Right lung (tissue), 10 donors: ENCODE measurements at places on chromosomes 13 and 19.

DNA sequence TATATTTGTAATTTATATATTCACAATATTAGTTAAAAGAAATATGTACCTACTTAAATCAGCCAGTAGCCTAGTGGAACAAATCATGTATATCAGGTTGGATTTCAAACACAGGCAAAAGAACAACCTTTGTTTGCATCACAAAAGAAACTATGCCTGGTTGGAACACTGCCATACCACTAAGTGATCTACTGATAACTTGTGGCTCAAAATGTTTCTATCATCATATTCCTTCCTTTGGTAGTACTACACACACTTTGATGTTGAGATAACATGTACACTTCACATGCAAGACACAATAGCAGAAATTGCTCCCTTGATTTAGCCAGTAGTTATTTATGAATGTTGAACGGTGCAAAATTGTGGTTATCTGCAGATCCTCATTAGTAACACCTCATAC lies 146.0 kb upstream of the GPC6 start:
- DNase-seq = no peak

GRCh38 chr19:1384085-1384462 lies 367 bp downstream of the NDUFS7 start:
- DNase-seq = no peak

DNA sequence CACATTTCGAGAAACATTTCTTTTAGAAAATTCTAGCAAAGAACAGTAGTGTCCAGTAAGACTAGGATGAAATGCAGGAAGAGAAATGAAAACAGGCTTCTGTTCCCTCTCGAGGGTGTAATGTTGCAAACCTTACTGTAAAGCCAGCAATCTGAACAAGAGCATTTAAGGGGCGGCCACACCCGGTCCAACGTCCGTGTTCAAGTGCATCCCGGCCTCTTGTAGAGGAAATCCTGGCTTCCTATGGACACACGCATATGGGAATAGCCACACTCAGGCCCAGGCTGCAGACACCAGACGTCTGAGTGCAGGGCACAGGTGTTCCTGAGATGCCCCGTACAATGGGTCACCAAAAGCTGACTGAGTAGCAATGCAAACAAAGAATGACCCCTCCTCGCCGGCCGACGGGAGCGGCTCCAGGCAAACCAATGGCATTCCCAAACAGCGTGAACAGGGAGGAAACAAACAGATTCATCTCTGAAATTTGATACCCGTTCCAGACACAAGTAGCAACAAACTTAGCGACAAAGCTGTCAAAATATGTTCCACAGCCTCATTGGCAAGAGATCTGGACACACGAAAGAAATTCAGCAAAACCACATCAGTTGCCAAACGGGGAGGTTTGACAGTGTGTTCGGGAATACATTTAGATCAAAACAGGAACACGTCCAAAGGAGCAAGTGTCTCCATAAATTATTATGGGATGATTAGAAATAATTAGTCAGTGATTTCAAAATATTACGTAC lies 278.6 kb upstream of the TSHZ3 start:
- no peak for DNase-seq

DNA sequence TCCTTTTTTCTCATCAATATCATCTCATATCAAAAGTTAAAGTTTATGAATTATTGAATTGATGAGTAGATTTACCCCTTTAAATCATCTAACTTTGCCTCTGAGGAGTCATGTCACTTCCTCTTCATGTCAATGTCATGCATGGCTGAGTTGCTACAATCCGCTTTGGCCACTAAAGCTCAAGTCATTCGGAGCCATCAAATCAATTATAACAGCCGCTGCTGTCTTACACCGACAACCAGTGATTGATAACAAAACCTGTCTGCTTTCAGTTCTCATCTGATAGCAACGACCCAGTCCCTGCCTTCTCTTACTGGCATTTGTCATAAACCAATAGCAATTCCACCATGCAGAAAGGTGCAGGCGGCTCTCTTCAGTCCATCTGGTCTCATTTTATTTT lies 429.3 kb downstream of the DIAPH3 start:
- DNase-seq = no peak

GRCh38 chr13:34933349-34933748 lies 8.7 kb upstream of the NBEA start:
- no peak for DNase-seq

GRCh38 chr19:33750587-33751435 lies 45.9 kb upstream of the KCTD15 start:
- no peak for DNase-seq
